ENCODE measurements at places on chromosomes 7 and 10. TPM values are rescaled to one million over a fixed set of nuclear protein-coding genes. Genes with fewer than 3 reads are reported as not detected.

- H3K36me3 ChIP-seq = no peaks in the 10 kb centered on the region
- H3K4me3 ChIP-seq = no peak overlapping the region
Measured at GRCh38 chr10:59006511-59007306, 169.7 kb upstream of the PHYHIPL start.

GRCh38 chr10:640673-641045 is 48.8 kb downstream of the DIP2C start:
- H3K27ac ChIP-seq = no peak overlapping the region
- H3K27me3 ChIP-seq = no peaks in the 10 kb centered on the region
- no peak overlapping the region for H3K4me3 ChIP-seq
- DNase-seq = no peak
- no peaks in the 10 kb centered on the region for H3K36me3 ChIP-seq

DNA sequence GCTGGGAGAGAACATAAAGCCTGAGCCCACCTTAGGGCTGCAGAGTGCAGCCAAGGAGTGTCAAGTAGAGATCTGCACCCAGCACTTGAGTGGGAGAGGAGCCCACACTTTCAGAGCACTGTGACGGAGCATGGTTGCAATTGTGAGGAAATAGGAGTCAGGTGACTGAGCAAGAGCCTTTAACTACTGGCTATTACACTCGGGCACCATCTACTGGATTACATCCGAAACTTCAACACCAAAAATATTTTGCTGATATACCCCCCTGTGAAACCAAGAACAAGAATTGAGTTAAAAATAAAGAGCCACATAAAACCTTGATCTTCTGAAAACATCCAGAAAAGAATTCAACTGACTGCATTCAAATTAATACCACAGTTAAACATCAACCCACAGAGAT is 657.9 kb downstream of the NXPH1 start:
- H3K36me3 ChIP-seq = no peaks in the 10 kb centered on the region
- no peak for DNase-seq
- no peak overlapping the region for H3K4me3 ChIP-seq
- H3K27ac ChIP-seq = no peak overlapping the region

DNA sequence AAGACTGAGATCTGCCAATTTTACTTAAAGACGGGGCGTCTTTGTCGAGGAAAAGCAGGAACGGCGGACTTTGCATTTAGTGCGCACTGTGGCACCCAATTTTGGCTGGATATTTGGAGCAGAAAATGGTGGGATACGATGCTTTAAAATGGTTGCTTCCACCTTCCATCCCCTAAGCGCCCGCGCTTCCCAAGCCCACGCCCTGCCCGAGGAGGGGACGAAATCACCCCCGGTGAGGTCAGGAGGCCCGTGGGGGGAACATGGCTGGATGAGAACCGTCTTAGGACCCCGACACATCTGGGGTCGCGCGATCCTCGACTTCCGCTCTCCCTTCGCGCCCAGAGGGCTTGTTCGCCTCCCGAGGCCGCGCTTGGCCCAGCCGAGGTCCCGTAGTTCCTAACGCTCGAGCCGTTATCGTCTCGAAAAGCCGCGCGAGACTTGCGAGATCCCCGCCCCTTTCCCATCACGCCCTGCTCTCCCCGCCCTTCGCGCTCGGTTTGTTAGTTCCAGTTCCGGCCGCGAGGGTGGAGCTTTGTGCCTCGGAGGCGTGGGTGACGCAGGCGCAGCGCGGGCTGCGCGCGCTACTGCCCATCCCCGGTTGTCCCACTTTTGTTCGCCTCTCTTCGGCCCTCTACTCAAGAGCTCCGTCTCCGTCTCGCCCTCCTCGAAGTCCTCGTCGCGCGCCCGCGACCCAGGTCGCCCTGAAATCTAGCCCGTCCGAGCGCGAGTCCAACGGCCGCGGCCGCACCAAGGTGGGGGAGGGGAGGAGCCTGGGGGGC is at the start of gene SRRT:
Gene SRRT, plus strand, starts transcription at position 527 of the 779 bp plus-strand sequence. CDS start 488 bp downstream, outside the sequence.
- H3K27me3 ChIP-seq = no peaks in the 10 kb centered on the region
- peak within 1 kb of the TSS; percentile 92 for H3K4me3 ChIP-seq
- peak within 1 kb of the TSS; percentile 99 for H3K27ac ChIP-seq
- H3K4me1 ChIP-seq = peaks cover 59% of the 10 kb centered on the region
- peak; percentile 95 for DNase-seq

DNA sequence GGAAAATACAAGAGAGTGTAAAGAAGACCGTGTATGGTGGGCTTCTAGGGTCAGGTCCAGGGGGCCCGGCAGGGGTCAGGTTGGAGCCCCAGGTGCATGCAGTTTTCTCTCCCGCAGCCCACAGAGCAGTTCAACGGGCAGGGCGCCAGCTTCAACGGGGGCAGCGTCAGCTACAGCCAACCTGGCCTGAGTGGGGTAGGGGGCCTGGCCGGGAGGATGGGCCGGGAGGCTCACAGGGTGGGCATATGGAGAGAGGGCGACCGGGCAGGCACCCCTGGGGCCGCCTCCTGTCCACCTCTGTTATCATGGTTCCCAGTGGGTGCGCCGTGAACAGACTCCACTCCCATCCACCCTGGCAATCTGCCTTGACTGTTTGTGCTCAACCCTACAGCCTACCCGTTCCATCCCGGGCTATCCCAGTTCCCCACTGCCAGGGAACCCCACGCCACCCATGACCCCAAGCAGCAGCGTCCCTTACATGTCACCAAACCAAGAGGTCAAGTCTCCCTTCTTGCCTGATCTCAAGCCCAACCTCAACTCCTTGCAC is 11.5 kb downstream of the ZMIZ2 start:
- DNase-seq = no peak
- H3K27me3 ChIP-seq = no peaks in the 10 kb centered on the region
- no peak overlapping the region for H3K4me3 ChIP-seq
- H3K27ac ChIP-seq = no peak overlapping the region

DNA sequence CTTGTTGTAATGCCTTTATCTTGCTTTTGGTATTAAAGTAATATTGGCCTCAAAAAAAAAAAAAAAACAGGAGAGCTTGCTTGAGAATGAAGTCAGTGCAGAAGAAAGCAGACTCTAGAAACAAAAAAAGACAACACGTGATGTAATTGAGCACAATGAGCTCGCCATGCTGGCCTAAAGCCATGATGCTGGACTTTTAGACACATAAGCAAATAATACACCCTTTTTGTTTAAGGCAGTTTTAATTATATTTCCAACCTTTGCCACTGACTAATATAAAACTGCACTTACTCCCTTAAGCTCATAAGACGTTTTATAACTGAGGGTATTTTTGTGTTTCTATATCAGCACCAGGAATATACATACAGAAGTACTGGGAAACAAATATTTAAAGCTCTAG is 798.3 kb downstream of the KCNMA1 start:
- H3K4me3 ChIP-seq = no peak overlapping the region
- H3K36me3 ChIP-seq = no peaks in the 10 kb centered on the region
- no peaks in the 10 kb centered on the region for H3K27me3 ChIP-seq
- DNase-seq = no peak
- no peak overlapping the region for H3K27ac ChIP-seq

DNA sequence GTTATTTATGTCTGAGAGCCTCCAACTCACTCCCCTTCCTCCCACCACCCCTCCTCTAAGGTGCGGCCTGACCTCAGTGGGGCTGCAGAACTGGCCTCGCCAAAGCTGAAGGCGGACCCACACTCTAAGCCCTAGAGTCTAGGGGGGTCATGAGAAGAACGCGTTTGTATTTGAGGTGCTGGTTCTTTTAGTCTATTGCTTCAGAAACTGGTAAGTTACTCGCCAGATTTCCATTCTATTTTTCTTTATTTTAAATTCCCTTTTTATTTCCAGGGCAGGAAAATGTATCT is 357.5 kb downstream of the DNAJB6 start:
- peaks cover 4% of the 10 kb centered on the region for H3K27me3 ChIP-seq
- no peak overlapping the region for H3K27ac ChIP-seq
- no peak overlapping the region for H3K4me3 ChIP-seq
- no peak for DNase-seq
- H3K4me1 ChIP-seq = peaks cover 26% of the 10 kb centered on the region

DNA sequence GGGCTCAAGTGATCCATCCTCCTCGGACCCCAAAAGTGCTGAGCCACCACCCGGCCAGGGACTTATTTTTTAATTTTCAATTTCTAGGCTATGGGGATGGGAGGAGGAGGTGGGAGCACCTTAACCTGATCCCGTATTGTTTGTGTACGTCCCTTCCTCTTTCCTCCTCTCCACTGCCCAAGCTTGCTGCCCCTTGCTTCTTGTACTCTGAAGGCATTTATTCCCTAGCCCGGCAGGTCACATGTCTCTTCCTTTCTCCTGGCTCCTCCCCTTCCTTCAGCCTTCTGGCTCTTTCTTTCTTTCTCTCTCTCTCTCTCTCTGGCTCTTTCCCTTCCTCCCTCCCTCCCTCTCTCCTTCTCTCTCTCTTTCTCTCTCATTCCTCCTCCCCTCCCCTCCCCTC is 56.0 kb downstream of the COL26A1 start:
- no peak for DNase-seq
- no peak overlapping the region for H3K4me3 ChIP-seq
- no peak overlapping the region for H3K27ac ChIP-seq

- no peak for DNase-seq
- peak overlapping the region; percentile 37 for H3K4me3 ChIP-seq
- H3K27ac ChIP-seq = no peak overlapping the region
- peaks cover 19% of the 10 kb centered on the region for H3K27me3 ChIP-seq
Measured at GRCh38 chr7:27155816-27156507, 513 bp downstream of the HOXA7 start.

GRCh38 chr7:55555160-55555559 is 17.1 kb downstream of the VOPP1 start:
- H3K4me3 ChIP-seq = no peak overlapping the region
- no peak overlapping the region for H3K27ac ChIP-seq

- no peak overlapping the region for H3K4me3 ChIP-seq
- no peaks in the 10 kb centered on the region for H3K4me1 ChIP-seq
- no peak for DNase-seq
- H3K27ac ChIP-seq = peak overlapping the region; percentile 53
Measured at GRCh38 chr10:60964257-60965235, 20.6 kb upstream of the RHOBTB1 start.

- H3K27me3 ChIP-seq = no peaks in the 10 kb centered on the region
- no peaks in the 10 kb centered on the region for H3K4me1 ChIP-seq
- no peak for DNase-seq
- no peaks in the 10 kb centered on the region for H3K36me3 ChIP-seq
Measured at GRCh38 chr7:126667742-126668366, 584.9 kb downstream of the GRM8 start.

DNA sequence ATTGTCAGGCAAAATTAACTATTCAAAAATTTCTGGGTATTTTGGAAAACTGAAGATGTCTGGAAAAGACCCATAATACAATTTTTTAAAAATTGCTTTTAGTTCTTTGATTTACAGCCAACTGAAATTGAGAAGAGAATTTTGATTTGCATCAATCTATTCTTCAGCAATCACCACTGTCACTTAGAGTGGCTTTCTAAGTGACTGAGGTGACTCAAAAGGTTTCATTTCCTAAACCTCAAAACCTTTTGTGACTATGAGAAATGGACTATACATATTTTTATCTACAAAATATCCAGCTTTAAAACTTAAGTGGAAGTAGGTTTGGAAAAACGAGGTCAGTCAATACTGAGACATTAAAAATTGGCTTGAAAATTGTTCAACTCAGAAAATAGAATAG is 60.0 kb downstream of the ENO4 start:
- H3K4me3 ChIP-seq = no peak overlapping the region
- no peaks in the 10 kb centered on the region for H3K27me3 ChIP-seq
- H3K4me1 ChIP-seq = peaks cover 4% of the 10 kb centered on the region
- H3K36me3 ChIP-seq = no peaks in the 10 kb centered on the region
- no peak overlapping the region for H3K27ac ChIP-seq

DNA sequence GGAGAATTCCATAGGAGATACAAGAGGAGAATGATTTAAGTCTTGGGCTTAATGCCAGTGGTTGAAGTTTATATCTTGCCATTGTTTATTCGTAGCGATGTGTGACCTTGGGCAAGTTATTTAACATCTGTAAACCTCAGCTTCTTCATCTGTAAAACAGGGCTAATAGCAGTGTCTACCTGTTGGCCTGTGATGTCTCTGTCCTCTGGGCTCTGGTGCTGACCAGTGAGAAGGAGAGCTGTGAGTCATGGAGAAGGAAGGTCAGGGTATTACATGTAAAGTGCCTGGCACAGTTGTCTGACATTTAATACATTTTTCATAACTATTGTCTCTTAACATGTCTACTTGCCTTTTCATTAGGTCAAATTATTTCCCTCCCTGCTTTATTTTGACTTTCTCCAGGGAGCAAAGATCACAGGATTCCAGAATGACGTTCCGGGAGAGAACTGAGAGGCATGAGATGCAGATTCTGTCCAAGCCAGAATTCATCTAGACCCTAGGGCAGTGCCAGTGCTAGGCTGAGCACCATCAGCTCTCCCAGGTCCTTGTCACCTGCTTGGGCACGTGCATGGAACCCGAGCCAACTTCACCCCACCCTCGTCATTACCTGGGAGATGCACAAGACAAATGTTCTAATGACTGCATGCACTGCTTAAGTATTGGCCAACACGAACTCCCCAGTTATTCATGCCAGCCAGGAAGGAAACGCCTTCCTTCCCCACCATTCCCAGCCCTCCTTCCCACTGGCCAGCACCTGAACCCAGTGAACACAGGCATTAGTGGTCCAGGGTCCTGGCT is 187.9 kb downstream of the DPY19L1 start:
- H3K4me1 ChIP-seq = no peaks in the 10 kb centered on the region
- no peaks in the 10 kb centered on the region for H3K27me3 ChIP-seq
- no peaks in the 10 kb centered on the region for H3K36me3 ChIP-seq
- H3K27ac ChIP-seq = no peak overlapping the region

DNA sequence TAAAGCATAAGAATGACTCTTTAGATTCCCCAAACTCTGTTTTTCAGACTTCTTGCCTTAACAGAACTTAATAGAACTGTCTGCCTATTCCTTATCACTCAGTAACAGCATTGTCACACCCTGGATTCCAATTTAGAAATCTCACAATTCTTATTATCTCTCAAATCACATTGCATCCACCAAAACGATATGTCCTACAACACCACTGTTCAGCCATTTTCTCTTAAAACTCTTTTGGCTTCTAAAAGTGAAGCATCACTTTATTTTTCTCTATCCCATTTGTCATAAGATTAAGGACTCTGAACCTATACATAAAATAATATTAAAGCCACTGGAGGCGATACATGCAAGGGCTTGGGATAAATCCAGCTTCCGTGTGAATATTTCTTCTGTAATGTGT is 1.2 kb upstream of the CPED1 start:
- H3K4me1 ChIP-seq = no peaks in the 10 kb centered on the region
- H3K27ac ChIP-seq = no peak overlapping the region
- H3K27me3 ChIP-seq = no peaks in the 10 kb centered on the region
- no peak for DNase-seq
- H3K36me3 ChIP-seq = no peaks in the 10 kb centered on the region
- H3K4me3 ChIP-seq = no peak overlapping the region

The TET1 gene
- 0.15 TPM for total RNA-seq

The P4HA1 gene
- total RNA-seq = 13.4 TPM

The ANKRD7 gene
- total RNA-seq = not detected

The JAKMIP3 gene
- 0.19 TPM for total RNA-seq

The ARHGEF35 gene
- total RNA-seq = 14.8 TPM

The LIPM gene
- not detected for total RNA-seq

The GCK gene
- total RNA-seq = not detected

The SPDYE9 gene
- total RNA-seq = not detected

The SFRP5 gene
- 2.7 TPM for total RNA-seq
